Upper lobe of right lung (tissue), 1 donor: ENCODE measurements at places on chromosomes 12 and 14. TPM values are rescaled to one million over a fixed set of nuclear protein-coding genes. Genes with fewer than 3 reads are reported as not detected.

- no peak for DNase-seq
- no peak overlapping the region for H3K4me3 ChIP-seq
- H3K27ac ChIP-seq, result no peak overlapping the region
- H3K27me3 ChIP-seq, result no peaks in the 10 kb centered on the region
- peaks cover 7% of the 10 kb centered on the region for H3K36me3 ChIP-seq
Observed at GRCh38 chr12:132568301-132568700, 42.1 kb downstream of the LRCOL1 start.

DNA sequence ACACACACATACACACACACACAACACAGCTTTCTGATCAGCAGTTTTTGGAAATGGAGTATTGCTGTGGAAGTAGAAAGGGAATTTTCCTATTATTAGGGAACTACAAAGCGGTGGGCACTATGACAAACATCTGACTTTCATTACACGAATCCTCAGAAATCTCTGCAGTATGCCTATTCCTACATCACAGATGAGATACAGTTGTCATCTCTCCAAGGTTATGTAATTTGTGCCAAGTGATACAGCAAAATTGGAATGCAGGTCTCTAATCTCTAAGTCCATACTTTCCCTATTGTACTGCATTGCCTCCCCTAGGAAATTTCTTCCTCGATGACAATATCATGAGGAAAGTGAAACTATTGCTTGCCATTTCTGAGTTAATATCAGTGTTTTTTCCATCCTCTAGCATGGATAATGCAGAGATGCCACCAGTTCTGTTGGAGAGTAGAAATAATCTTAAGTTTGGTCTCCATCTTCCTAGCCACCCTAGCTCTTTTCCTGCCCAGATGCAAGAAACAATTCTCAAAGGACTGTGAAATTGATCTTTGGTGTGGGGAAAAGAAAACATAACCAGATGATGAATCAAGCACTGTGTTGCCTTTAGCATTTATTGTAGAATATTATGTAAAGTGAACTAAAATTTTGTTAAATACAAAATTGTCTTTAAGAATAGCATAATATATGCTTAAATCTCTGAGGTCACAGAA is 94.7 kb downstream of the ERGIC2 start:
- H3K27me3 ChIP-seq, result no peaks in the 10 kb centered on the region
- H3K36me3 ChIP-seq, result no peaks in the 10 kb centered on the region
- DNase-seq, result no peak

The OVCH1 gene
- 2.0 TPM for total RNA-seq

The KRT6C gene
- total RNA-seq, result not detected

The KRT80 gene
- 8.6 TPM for total RNA-seq

The PLA2G1B gene
- total RNA-seq, result 62.2 TPM
